ENCODE measurements at places on chromosomes 5 and 9.

DNA sequence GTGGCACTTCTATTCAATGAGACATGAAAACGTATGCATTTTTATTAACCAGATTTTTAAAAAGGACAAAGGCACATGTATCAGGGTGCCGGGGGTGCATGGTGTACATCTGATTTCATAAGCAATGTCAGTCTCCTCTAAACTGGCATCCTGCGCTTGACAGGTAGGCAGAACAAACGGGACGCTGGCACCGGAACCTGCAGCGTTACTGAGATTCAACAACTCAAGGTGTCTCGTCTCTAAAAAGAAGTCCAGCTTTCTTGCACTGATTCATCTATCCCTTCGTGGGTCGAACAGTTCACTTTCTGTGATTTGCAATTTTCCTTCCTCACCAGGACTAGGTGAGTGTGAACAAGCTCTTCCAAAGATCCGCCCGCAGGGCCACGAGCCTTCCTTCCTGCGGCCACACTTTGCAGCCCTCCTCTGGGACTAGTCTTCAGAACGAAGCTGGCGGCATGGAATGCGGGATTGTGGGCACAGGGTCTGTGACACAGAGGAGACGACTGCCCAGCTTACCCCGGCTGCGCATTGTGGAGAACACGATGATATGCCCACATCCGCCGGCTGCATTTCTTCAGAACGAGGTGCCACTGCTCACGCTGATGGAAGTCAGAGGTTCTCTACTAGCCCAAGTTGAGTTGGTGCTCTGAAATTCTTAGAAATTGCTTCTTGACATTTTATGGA is 7.2 kb downstream of the SLC6A3 start:
- no peak for DNase-seq

- DNase-seq: peak; percentile 30
Observed at GRCh38 chr5:62143268-62144229, 162.5 kb upstream of the KIF2A start.

DNA sequence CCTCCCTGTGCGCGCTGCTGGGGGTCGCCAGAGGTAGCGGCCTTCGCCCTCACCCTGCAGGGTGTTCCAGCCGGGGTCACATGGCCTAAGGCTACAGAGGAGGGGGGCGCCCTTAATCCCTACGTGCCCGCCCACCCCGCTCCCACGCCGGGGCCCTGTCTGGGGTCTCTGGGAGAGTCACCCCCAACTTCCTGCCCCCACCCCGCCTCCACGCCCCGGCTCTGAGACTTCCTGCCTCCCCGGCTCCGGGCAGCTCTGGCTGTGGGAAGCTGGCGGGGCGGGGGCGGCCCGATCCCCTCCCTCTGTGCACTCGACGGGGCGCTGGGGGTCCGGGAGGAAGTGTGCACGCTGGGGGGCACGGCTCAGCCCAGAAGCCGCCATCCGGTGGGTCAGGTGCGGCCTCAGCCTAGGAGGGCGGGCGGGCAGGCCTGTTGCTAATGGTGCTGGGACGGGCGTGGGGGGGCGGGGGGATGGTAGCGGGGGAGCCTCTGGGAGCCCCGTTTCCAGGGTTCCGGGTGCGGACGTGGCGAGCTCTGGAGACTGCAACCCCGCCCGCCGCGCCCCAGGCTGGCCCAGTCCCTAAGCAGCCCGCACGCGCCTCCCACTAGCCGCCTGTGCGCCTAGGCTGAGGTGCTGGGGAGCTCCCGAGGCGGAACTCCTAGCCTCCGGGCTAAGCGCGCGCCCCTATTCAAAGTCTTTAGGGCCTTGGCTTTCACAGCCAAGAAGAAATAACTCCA is 61.6 kb downstream of the CXXC5 start:
- DNase-seq: no peak

GRCh38 chr5:73022471-73023169 is 66.8 kb downstream of the FCHO2 start:
- DNase-seq: no peak

DNA sequence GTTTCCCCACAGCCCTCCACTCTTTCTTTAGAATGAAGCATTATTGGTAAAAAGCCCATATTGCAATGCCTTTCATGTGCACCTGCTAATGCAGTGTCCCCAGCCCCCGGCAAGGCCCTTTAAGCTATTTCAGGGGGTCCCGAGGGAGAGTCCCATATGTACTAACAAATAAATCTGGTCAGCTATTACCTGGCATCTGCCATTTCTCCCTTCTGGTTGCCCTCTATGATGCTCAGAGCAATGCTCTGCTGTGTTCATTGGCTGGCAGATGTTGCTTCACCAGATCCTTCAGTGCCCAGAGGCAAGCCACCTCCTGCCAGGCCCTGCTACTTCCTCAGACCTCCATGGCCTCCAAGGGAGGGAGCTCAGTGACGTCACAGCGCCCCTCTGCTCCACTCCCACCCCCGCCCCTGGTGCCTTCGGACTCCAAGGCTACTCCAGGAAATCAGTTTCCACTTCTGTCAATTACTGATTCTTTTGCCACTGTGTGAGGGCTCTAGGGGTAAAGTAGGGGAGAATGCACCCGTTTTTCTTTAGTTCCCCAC is 201.1 kb upstream of the GLRA1 start:
- DNase-seq: no peak

DNA sequence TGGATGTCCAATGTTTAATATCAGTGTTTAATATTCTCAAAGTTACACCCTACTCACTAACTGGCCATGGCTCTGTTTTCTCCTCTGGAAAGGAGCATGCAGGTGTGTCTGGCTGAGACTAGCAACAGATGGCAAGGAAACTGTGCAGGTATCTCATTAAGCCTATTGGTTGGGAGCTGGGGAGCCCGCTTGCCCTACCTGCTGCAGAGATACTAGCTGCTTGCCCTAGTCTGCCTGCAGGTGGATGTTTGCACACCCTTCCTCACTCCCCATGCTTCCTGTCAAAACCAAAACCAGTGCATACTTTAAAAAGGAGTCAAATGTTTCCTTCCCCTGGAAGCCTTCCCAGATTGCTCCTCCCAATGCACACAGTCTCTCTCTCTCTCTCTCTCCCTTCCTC is 228.3 kb upstream of the RASEF start:
- peak; percentile 11 for DNase-seq

DNA sequence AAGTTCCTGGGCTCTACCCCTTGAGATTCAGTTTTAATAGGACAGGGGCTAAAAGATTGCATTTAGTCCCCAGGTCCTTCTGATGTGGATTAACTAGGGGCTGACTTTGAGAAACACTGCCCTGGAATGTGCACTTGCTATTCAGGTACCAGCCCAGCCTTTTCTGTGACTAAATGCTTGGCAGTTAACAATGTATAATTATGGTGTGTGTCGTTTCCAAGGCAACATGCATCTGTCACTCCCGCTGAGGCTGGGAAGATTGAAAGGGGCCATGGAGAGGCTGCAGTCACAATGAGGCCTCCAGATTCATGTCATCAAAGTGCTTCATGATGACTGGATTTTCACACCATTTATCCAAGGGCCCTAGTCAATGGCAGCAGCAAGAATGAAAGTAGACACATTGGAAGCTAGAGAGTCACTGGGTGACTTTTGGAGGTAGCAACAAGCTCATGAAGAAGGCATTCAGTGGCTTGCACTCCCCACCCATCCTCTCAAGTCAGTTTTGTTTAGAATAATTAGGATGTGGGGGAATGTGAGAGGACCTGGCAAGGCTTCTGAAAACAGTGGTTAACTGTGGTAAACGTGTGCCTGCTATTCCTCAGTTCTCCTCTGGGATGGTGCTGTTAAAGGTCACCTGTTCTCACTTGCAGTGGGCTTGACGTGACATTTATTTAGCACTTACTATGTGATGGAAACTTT is 28.3 kb downstream of the RAI14 start:
- DNase-seq: peak; percentile 56

- no peak for DNase-seq
Observed at GRCh38 chr5:139924294-139925215, 118.5 kb downstream of the NRG2 start.

DNA sequence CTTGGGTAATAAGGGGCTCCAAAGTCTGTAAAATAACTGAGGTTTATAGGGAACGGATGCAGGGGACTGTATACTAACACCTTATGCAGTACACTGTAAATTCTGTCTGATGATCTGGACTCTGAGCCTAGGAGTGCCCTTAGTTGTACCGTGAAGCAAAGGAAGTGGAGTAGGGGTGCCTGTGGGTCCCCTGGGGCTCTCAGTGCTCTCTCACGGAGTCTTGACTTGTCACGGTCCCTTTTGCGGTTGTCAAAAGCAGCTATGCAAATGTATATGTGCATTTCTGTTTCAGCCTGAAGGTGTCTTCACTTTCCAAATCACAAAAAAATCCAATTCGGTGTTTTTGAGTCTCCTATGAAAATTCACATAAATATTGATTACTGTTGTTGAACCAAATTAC is 17.8 kb downstream of the DMRT1 start:
- no peak for DNase-seq

DNA sequence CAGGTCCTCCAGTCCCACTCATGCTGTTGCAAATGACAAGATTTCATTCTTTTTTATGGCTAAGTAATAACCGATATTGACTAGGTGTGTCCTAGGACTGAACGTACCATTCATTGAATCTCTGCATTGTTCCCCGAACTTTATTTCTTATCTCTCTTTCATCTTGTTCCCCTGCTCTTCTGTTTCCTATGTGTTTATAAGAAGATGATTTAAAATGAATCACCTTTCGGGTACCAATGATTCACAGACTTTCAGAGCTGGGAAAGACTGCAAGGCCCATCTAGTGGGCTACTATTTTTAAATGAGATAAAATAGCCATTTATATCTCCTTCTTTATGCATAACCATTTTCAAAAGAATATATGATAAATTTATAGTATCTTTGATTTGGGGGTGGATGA is 133.0 kb downstream of the CDH18 start:
- DNase-seq: peak; percentile 53

DNA sequence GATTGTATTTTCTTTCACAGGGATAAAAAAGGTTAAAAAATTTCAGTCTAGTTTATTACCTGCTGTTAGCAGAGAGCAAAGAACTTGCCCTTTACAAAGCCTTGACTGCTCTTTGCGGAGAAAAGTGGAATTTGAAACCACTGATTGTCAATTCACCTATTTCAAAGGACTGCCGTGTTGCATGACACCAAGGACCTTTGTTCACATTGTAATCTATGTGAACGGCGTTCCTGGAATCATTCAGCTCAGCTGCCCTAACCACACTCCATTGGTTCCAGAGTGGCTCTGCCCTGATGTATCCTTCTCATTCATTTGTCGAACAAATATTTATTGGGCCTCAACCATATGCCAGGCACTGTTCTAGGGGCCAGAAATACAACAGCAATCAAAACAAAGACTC is 377.5 kb upstream of the RFX3 start:
- DNase-seq: no peak

- no peak for DNase-seq
Observed at GRCh38 chr9:122097679-122098315, 4.7 kb upstream of the TTLL11 start.

- no peak for DNase-seq
Observed at GRCh38 chr5:117131048-117131679, 556.5 kb upstream of the SEMA6A start.

DNA sequence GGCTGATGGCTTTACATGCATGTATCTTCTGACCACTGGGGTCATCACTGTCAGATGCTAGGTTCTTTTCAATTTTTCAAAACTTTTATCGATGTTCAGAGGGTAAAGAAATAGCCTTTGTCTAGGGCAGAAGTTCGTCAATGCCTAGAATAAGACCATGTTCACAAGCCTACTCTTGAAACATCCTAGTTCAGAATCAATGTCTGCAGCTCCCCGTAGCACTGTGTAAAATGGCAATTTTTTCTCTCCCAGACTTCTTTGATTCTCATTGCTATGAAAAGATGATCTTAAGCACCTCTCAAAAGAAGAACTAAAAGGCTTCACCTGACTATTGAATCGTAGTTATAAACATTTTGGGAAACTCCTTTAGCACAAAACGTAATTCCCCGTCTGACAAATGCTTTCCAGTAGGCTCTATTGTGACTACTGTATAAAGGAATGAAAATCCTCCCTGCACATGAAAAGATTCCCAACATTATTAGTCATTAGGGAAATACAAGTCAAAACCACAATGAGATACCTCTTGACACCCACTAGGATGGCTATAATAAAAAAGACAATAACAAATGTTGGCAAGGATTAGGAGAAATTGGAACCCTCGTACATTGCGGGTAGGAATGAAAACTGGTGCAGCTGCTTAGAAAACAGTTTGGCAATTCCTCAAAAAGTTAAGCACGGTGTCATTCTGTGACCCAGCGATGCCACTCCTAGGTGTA is 263.5 kb downstream of the ARHGAP26 start:
- DNase-seq: peak; percentile 96

GRCh38 chr5:172897481-172898217 is 61.6 kb upstream of the RPL26L1 start:
- DNase-seq: peak; percentile 96

DNA sequence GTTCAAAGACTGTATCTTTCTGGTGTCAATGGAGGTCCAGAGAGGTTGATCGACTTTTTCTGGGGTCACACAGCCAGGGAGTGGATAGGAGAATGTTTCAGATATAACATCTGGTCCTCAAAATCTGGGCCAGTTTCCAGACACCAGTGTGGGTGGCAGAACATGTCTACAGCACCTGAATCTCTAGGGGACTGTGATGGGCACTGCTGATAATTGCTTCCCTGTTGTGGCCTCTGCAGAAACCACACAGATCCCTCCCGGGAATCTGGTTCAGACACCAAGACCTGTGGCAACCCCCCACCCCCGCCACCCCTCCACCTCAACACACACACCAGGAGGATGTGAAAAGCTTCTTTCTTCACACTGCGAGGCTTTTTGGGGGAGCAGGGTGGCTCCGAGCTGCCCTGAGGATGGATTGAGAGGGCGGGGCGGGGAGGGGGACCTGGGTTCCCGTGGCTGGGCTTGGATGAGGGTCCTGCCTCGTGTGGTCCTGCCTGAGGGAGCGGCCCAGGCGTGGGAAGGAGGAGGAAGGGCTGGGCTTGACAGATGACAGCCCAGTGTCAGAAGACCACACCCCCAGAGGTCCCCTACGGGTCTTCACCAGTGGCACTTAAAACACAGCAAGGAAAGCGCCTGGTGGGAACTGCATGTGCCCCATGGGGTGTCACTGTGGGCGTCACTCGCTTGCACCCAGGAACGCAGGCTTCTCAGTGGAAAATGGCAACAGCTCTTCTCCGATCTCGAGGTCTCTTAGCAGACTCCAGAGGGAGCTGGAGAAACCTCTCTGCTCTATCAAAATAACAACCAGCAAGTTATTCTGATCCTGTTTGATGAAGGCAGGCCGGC is 55.2 kb downstream of the TRIP13 start:
- DNase-seq: no peak

DNA sequence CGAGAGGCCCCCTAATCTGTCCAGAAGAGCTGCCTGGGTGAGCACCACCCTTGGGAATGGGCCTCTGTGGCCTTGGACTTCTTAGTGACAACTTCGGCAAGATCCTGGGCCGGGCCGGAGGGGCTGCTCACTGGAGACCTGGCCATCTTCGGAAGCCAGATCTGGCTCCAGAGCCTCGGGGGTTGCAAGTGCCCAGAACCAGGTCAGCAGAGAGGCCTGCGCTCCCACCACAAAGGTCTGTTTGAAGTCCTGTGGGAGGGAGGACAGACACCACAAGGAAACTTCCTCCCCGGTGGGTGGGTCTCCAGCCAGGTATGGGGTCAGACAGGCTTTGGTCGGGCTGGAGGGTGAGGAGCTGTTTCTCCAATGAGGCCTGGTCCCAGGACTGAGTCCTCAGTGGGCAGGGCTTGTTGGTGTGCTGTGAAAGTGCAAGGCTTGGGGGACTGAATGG is 86.1 kb downstream of the DAB2IP start:
- DNase-seq: no peak

GRCh38 chr9:101625876-101626275 is 31.1 kb upstream of the PPP3R2 start:
- DNase-seq: peak; percentile 65

Data from HT1080 (cell line).